Stimulated activated CD4-positive, alpha-beta T cell treated with anti-CD3 and anti-CD28 coated beads, Interleukin-1b, Interleukin-23, amount 100 ng/mL, for 48 hours (primary cell): ENCODE measurements at places on chromosomes 12 and 14.

GRCh38 chr12:118035190-118036041 lies 18.9 kb downstream of the RFC5 start:
- peak; percentile 45 for DNase-seq

- DNase-seq, result no peak
Observed at GRCh38 chr12:90333939-90334338, 621.0 kb downstream of the CCER1 start.

DNA sequence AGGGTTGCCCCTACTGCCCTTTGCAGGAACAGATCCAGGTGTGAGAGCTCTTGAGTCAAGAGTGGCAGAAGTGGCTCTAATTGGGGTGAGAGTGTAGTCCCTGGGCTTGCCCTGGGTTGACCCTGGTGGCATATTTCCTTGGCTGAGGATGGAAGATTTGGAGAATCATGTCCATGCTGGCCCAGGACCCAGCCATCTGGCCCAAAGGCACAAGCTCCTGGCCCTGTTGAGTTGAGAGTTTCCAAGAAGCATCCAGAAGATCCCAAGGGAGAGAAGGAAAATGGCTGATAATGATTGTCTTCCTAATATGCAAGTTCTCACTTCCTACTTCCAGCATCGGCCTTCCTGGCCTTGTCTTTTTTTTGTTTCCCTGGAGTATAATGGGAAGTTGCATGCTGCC lies 55.5 kb upstream of the SRSF5 start:
- DNase-seq, result no peak

DNA sequence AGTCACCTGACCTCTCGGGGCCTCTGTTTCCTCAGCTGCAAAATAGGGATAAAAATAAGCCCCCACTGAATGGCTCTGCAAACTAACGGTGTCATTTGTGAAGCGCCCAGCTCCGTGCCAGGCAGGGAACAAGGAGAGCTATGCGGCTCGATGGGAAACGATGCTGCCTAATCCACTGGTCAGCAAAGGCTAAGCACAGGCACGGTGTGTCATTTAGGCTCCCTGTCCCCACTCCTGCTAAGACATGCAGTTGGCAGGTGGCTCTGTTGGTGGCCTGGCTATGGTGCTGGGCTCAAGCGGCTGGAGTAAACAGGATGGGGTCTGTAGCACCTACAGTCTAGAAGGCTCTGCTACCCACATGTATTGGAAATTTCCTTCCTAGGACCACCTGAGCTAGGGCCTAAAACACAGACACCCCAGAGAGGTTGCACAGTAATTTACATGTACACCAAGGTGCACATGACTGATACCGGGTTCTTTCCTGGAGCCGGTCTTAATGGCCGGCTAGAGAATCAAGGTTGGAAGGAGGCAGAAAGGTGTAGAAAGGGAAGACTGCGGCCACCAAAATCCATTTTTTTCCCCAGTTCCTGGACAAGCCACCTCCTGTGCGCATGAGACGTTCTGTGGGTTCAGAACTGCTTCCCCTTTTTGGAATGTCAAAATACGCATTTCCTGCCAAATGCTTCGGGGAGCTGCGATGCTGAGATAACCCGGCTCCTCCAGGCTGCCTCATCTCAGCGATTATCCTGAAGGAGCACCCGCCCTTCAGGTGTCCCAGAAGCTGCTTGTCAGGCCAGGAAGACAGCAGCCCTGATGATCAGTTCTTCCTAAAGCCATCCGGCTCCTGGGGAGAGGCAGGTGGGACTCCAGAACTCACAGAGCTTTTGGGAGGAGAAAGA lies 1.0 kb downstream of the CACNA2D4 start:
- DNase-seq, result no peak

DNA sequence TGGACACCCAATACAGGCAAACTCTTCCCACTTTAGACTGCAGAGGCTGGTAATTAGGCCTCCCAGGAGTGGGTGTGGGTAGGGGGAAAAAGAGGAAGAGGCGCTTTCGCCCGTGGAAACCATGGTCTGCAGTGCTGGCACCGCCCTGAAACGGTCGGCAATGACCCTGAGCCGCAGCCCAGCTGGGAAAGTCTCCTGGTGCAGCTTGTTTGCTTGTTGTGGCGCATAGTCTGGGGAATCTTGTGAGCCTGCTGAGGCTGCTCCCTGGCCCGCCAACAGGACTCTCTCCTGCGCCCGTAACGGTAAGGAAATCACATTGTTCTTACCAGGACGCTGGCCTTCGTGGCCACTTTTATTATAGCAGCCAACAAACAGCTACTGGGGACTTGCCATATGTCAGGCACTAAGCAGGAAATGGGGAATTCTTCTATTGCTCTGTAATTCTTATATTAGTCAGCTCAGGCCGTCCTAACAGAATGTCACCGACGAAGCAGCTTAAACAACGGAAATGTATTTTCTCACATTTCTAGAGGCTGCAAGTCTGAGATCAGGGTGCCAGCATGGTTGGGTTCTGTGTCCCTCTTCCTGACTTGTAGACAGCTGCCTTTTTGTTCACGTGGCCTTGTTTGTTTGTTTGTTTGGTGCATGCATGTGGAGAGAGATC lies 52.5 kb upstream of the RIN3 start:
- DNase-seq, result no peak

DNA sequence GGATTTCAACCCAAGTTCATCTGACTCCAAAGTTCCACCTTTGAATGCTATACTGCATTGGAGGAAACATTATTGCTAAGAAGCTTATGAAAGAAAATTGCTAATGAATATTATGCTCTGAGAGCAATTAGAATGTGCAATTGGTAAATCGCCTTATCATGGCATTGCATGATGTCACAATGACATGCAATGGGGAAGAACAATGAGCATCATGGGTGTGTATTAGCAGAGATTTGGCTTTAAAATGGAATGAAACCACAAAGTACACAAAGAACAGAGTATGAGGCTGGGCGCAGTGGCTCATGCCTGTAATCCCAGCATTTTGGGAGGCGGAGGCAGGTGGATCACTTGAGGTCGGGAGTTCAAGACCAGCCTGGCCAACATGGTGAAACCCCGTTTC lies 34.7 kb downstream of the FOS start:
- DNase-seq, result no peak

DNA sequence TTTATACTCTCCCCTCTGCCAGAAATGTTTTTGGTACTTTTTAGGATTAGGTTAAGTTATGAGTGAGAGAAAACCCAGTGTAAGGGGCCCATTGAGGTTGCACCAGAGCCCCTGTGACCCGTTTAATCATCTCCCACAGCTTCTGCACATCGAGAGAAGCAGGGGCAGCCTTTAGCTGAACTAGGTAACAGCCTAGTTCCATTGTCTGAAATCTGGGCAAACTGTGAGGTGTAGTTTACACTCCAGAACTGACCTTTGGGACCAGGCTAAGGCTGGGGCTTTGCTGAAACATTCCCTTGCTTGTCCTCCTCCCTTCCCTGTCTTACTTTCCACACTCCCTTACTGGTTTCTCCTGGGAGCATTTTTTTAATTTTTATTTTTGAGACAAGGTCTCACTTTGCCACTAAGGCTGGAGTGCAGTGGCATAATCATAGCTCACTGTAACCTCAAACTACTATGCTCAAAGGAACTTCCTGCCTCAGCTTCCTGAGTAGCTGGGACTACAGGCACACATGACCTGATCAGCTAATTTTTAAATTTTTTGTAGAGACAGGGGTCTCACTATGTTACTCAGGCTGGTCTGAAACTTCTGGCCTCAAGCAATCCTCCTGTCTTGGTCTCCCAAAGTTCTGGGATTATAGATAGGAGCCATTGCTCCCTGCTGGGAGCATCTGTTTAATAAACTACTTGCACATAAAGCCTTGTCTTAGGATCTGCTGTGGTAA lies 25.9 kb upstream of the DHRS2 start:
- DNase-seq, result no peak

DNA sequence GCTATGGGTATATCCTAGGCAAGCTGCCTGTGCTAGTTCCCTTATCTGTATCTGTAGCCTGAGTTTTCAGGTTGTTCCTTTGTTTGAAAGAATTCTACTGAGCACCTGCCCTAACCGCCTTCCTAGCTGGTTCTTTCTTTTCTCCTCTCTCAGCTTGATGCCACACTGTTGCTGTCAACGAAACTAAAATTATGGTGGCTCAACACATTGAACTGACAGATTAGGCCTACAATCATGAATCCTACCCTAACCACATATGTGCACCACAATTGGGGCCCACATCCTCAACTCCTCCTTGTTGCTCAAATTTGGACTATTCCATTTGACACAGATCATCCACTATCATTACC lies 36.2 kb upstream of the RESF1 start:
- no peak for DNase-seq

- no peak for DNase-seq
Observed at GRCh38 chr12:4562034-4562657, at the start of gene DYRK4. TSS of gene DYRK4 (plus strand) at chr12:4562208. CDS start at chr12:4562246, 38 bp downstream.

- no peak for DNase-seq
Observed at GRCh38 chr12:81339071-81339470, 261.2 kb downstream of the ACSS3 start.

DNA sequence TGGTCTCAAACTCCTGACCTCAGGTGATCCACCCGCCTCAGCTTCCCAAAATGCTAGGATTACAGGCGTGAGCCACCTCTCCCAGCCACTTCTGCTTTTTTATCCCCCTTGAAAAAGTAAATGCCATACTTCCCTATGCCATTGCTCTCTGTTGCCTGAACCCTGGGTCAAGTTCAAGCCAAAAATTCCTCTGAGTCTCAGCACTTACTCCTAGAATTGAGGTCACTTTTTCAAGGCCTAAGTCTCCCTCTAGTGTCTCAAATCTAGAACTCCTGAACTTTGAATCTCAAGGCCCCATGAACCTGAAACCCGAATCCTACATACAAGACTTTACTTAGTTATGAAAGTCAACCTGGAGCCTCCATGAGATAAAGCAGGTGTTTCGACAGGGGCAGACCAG lies 1.4 kb upstream of the APOBEC1 start:
- DNase-seq, result no peak

GRCh38 chr14:104929268-104930230 lies 4.9 kb downstream of the PLD4 start:
- no peak for DNase-seq

- DNase-seq, result no peak
Observed at GRCh38 chr14:73368616-73369015, 89.7 kb downstream of the NUMB start.

DNA sequence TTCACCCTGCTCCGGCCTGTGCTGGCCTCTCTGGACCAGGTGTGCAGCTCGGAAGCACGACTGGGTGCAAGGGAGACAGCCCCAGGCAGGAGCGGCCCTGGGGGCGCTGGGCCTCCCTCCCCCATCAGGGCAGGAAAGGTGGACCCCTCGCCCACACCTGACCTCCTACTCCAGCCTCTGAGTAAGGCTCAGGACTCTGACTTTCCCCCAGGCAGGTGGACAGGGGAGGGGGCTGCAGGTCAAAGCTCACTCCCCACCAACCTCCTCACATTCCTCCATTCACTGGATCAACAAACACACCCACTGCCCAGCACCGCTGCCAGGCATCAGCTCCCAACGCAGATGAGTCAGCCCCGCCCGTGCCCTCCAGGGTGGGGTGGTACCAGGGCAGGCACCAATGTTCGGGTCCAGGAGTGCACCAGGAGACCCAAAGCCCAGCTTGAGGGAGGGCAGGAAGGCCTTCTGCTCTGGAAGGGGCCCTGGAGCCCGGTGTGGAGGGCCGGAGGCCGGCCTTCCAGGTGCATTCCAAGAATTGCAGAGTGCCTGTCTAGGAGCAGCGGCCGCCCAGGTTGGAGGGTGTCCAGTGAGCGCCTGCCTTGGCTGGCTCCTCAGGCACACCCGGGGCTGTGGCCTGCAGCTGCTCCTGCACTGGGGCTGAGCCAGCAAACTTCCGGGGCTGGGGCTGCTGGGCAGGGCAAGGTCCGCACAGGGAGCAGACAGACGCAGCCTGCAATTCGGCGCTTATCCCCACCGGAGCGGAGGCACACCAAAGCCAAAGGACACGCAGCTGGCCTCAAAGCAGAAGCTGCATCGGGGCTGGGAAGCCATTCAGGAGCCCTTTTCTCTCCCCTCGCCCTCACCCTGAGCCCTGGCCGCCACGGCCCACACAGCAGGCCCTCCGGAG lies 1.6 kb upstream of the INF2 start:
- DNase-seq, result no peak

GRCh38 chr12:114274131-114274530 lies 131.8 kb downstream of the TBX5 start:
- DNase-seq, result no peak
